ENCODE measurements at places on chromosomes 2 and 18. TPM values are rescaled to one million over a fixed set of nuclear protein-coding genes. Genes with fewer than 3 reads are reported as not detected.

The AFF3 gene
- 4.0 TPM for polyA plus RNA-seq

The RAPGEF4 gene
- polyA plus RNA-seq: 5.9 TPM

The PLEKHH2 gene
- polyA plus RNA-seq: 3.2 TPM

The RAPH1 gene
- polyA plus RNA-seq: 4.2 TPM

The ANKRD30BL gene
- not detected for polyA plus RNA-seq

The SATB2 gene
- 0.75 TPM for polyA plus RNA-seq

The NT5C1B gene
- not detected for polyA plus RNA-seq

The PRKAG3 gene
- polyA plus RNA-seq: 0.07 TPM

The CNGA3 gene
- not detected for polyA plus RNA-seq

The TCF4 gene
- polyA plus RNA-seq: 17.3 TPM

The SIX2 gene
- polyA plus RNA-seq: 0.77 TPM

The PHOSPHO2 gene
- 3.5 TPM for polyA plus RNA-seq

The ATP8B1 gene
- 2.6 TPM for polyA plus RNA-seq

All from right cardiac atrium (tissue), 5 donors.